ENCODE measurements at places on chromosomes 12 and 14.

GRCh38 chr14:45095143-45095542, 11.2 kb downstream of the PRPF39 start:
- DNase-seq, result no peak

DNA sequence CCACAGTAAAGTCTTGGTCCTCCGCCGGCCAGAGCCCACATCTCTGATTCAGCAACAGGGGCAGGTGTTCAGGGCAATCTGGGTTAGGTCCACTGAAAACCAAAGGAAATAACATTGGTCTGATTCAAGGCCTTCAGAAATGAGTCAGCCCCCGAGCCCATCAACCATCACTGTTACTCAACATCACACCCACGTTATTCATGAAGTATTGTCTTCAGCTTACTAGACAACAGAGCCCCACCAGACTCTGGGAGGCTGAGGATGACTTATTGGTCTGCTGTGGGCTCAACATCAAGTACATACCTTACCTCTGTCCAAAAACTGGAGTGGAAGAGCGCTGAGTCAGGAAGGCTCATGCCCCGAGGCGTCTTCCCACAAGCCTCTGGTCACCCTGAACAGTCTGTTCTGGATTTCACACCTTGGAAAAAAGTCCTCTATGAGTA, 97.5 kb downstream of the ZFP36L1 start:
- no peak for DNase-seq

DNA sequence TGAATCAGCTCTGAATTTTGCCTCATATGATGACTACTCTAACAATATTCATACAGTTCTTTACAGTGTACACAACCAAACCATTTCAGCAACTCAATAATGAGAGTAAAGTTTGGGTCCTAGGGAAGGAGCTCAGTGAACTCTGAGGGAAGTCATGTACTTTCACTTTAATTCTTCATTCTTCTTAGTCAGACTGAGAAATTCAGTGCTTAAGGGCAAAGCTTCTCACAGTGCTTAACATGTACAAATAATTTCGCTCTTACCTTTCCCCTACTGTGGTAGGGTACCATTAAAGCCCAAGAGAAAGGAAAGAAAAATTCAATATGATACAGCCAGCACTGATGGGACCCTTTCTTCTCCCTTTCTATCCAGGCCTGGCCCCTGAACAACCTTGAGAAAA, 435.0 kb downstream of the NELL2 start:
- no peak for DNase-seq

GRCh38 chr14:103205541-103205906, 82.3 kb downstream of the TNFAIP2 start:
- no peak for DNase-seq

GRCh38 chr12:58906917-58907316, 13.4 kb downstream of the LRIG3 start:
- DNase-seq, result no peak

DNA sequence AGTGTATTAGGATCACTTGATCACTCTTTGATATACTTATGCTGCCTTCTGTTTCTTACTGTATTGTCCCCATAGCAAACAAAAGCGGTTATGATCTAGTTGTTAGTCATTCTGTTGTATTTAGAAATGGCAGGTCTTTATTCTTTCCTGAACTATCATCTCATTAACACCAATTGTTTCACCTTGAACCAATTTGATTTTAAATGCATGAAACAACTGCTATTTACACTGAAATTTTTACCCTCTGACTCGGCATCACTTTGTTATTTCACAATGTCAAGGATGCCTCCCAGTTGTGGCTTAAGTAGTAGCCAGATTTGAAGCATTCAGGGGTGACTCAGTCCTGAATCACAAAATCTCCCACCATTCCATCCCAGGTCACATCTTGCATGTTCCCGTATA, 303.5 kb downstream of the EGLN3 start:
- DNase-seq, result no peak

- DNase-seq, result no peak
These were observed 55.8 kb downstream of the TPCN1 start for GRCh38 chr12:113276946-113277500.

DNA sequence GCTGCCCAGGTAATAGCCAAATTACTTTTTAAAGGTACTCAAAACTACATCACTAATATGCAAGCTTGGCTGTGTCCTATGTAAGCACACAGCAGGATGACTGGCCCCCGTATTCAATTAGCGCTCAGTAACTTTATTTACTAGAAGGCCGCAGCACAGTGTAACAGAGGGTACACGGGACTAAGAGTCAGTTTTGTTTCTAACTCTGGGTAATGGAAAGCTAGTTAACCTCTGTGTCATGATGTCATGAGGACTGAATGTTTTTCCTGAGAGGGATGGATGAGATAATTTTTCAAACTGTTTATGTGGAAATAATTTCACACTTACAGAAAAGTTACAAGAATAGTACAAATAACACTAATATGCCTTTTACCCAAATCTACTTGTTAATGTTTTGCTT, 27.1 kb downstream of the GALNT4 start:
- no peak for DNase-seq
